ENCODE measurements at places on chromosomes 7 and 10.

GRCh38 chr7:45593877-45594276, 19.7 kb downstream of the ADCY1 start:
- DNase-seq, result no peak

- DNase-seq, result peak; percentile 27
Measured at GRCh38 chr10:100303724-100304319, 17.3 kb upstream of the BLOC1S2 start.

- DNase-seq, result no peak
Measured at GRCh38 chr10:43867113-43867512, 218.4 kb upstream of the ZNF32 start.

GRCh38 chr7:136131304-136131630, 154.1 kb upstream of the MTPN start:
- DNase-seq, result no peak

DNA sequence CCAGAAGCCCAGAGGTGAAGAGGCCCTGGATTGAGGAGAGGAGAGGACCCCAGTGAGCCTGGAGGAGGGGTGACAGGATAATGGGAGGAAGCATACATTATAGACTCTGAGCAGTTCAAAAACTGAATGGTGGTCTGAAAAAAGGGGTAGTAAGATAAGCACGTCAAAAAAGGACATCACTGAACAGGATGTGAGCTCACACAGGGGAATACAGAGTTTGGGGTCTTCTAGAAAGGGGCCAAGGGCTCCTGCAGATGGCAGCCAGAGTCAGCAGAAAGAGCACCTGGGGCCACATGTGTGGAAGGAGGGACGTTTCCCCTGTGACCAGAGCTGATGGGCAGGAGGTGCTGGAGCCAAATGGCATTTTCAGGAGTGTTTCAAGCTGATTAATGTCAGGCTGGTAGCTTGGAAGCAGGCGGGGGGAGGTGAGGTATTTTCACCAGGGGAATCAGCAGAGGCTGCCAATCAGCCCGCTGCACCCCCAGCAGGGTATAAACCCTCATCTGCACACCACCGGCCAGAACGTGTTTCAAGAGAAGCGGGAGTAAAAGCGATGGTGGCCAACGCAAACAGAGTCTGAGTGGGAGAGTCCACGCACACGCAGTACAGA, 85.8 kb downstream of the TNS3 start:
- DNase-seq, result no peak

DNA sequence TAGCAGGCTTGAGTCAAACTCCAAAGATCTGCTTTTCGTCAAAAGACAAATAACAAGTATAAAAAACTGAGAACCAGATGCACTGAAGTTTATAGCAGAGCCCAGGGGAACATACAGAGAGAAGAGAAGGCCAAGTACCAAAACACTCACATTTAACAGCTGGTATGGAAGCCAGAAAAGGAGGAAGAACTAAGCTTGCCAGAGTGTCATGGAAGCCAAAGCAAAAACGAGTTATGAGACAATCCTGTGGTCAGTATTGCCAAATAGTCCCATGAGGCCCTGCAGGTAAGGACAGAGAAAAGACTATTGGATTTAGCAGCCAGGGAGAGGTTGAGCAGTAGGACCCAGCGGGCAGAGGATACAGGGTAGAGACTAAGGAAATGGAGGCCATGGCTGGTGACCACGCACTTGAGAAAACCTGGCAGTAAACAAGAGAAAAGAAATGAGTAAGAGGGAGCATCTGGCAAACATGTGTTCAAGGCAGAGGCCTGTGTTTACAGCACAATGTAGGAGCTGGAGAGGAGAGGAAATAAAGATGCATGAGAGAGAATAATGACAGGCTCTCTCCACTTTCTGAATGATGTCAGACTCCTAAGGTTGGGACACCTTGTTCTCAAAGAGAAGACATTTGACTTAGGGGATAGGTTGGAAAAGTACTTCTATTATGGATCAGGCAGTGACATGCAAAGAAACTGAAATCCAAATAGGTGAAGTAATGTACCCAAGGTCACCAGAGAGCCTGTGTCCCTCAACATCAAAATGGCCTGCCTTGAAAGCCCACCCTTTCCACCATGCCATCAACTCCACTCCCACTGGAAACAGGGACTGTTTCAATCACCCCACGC, 9.1 kb downstream of the CREB3L2 start:
- peak; percentile 99 for DNase-seq

- no peak for DNase-seq
Measured at GRCh38 chr7:138848056-138848980, 50.3 kb upstream of the ATP6V0A4 start.

GRCh38 chr7:70098905-70099672, 500.8 kb downstream of the AUTS2 start:
- DNase-seq, result no peak

- no peak for DNase-seq
Measured at GRCh38 chr10:32295027-32295426, 51.9 kb downstream of the EPC1 start.

DNA sequence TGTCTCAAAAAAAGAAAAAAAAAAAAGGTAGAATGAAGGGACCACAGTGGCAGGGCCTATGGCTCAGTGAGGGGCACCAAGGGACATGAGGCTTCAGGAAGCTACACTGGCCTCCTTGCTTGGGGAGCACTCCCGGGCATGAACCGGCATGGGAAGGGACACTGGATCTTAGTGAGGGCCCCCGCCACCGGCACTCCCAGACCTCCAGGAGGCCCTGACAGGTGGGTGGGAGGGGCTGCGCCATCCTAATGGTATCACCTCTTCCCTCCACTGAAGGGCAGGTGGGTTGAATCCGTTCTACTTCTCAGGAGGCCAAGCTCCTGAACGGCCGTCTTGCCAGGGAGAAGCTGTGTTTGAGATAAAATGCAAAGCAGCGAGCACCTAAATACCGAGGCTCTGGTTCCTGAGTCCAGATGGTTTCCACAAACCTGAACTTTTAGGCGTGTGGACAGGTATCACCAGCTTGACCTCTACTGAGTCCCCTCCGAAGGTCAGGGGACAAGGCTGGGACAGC, 69.8 kb downstream of the C10orf143 start:
- DNase-seq, result no peak

GRCh38 chr7:21733837-21734236, 191.0 kb downstream of the DNAH11 start:
- DNase-seq, result no peak

DNA sequence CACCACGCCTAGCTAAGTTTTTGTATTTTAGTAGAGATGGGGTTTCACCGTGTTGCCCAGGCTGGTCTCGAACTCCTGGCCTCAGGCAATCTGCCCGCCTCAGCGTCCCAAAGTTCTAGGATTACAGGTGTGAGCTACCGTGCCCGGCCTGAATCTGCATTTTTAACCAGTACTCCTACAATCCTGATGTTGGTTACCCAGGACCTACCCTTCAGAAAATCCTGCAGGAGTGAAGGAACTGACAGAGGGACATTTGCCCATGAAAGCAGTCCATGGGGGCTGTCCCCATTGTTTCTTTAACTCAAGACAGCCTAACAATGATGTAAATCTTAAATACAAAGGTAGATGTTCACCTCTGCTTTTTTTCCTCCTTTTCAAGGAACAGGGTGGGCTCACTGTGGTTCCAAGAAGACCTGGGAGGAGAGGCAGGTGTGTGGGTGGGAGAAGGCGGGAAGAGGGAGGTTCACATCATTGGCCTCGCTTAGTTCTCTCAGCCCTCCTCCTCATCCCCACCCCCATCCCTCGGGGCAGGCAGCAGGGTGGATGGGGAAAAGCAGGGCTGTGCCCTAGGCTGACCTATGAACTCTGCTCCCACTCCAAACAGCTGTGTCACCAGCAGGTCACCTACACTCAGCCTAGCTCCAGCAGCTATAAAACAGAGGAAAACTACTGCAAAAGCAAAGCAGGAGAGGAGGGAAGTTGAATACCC, 13.5 kb downstream of the LRRC20 start:
- DNase-seq, result no peak

DNA sequence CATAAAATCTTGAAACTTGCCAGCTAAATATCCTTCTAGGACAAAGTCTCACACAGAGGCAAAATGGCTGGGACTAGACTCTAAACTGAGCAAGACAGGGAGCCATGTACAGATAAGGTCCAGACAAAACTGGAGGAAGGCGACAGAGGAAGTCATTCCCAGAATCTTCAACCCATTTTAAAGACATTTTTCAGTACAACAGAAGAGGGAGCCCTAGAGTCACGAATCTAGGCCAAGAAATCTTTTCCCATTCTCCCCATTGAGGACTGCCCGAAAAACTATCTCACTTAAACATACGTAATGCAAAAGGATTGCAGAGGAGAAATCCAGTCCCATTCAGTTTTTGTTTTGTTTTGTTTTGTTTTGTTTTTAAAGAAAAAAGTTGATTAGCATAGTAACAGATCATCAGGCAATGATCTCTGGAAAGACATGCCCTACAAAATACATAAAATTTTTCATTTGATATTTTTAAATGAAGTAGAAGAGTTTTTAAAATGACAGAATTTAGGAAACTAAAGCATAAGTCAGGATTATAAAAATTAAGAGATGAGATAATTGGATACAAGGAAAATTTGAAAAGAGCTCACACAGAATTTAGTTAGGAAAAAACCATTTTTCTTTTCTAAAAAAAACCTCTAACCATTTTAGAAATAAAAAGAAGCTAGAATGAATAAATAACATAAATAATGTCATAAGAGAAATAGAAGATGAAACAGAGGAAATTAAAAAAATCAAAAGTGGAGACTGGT, 16.9 kb upstream of the PRF1 start:
- peak; percentile 35 for DNase-seq

DNA sequence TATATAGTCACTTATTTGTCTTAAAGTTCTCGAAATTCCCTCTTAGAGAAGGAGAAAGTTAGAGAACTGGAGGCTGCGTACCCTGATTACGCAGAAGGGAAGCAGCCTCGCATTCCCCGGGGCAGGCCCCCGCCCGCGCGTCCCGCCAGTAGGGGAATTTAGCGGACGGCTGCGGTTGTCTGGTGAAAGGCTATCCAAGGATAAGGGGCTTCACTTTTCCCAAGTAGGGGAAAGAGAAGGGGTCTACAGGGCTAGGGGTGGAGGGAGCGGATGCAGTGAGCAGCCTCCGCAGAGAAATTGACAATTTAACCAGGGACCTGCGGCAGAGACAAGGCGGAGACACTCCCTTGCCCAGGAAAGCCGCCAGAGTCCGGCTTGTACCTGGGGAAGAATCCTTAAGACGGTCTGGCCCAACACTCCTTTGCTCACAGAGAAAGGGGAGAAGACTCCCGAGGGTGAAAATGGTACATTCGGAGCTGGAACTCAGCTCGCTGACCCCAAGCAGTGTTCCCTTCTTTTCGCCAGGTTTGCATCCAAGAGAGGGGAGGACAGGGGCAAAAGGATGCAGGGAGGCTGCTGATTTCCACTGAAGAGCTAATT, 994 bp upstream of the MAGI2 start:
- peak; percentile 80 for DNase-seq

DNA sequence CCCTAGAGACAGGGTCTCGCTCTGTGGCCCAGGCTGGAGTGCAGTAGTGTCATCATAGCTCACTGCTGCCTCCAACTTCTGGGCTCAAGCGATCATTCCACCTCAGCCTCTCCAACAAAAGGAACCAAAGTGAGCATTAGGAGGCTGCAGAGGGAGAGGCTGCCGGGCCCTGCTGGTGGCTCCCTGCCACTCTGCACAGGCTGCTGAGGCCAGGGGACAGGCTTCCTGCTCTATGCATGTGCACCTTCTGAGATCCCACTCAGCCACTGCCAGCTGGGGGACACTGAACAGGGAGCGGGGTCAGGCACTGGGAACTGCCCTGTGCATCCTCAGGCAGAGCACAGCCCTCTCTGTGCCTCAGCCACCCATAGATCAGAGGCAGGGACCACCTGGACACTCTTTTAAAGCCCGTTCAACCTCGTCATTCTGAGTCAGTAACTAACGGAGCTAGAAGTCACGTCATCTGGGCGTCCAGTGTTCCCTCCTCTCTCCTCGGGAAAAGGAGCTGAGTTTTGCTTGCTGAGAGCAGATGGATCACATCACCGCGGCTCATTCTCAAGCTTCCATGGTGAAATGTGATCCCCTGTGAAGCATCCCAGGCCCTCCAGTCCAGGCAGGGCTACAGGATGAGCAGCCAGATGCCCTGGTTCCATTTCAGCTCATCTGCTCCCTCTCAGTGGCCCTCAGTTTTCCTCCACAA, 109.6 kb downstream of the MYL10 start:
- peak; percentile 13 for DNase-seq

DNA sequence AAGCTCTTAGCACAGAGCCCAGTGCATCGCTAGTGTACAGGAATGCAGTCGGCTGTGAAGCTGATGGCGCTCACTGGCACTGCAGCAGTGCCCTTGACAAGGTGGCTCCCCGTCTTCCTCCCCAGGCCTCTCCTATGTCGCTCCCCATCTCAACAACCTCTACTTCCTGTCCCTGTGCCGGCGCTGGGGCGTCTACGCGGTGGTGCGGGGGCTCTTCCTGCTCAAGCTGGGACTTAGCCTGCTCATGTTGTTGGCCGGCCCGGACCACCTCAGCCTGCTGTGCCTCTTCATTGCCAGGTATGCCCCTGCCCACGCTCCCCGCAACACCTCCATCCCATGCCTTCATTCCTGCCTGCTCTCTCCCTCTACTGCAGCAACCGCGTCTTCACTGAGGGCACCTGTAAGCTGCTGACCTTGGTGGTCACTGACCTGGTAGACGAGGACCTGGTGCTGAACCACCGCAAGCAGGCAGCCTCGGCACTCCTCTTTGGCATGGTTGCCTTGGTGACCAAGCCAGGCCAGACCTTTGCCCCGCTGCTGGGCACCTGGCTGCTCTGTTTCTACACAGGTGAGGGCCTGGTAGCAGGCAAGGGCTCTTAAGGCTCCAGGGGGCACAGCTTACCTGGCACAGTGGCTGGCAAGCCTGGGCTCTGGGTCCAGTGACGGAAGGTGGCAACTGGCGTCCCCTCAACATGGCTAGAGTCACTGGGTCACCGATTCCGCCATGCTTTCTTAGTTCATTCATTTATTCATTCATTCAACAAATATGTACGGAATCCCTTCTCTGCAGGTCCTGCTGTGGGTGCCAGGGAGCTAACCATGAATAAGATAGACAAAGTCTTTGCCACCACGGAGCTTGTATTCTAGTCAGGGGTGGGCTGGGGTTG, 22.3 kb upstream of the C10orf95 start:
- DNase-seq, result no peak

DNA sequence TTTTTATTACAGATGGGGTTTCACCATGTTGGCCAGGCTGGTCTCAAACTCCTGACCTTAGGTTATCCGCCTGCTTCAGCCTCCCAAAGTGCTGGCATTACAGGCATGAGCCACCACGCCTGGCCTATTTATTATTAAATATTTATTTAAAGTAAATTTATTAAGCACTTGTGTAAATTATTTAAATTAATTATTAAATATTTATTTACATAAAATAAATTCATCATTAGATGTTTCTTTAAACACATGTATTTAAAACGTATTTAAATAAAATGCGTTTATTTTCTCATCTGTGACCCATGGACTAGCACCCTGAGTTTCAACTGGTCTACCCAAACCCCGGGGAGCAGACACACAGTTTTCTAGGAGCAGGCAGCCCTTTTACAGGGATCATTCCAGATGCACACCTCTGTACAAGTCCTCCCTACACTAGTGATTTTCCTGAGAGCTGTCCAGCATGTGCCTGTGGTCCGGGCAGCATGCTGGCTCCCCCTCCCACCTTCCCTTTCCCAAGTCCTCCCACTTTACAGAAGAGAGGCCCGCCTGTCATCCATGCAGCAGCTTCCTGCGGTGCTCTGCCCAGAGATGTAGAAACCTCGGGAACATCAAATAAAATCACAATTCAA, 89.2 kb upstream of the ATP6V0A4 start:
- no peak for DNase-seq

- DNase-seq, result peak; percentile 72
Measured at GRCh38 chr7:50832744-50833143, 50.0 kb upstream of the GRB10 start.

All from mesenchymal stem cell (in vitro differentiated cells and primary cell).